AG10803 (cell line): ENCODE measurements at places on chromosomes 2 and 18.

GRCh38 chr2:39068299-39069135 lies 52.3 kb downstream of the SOS1 start:
- DNase-seq, result no peak

DNA sequence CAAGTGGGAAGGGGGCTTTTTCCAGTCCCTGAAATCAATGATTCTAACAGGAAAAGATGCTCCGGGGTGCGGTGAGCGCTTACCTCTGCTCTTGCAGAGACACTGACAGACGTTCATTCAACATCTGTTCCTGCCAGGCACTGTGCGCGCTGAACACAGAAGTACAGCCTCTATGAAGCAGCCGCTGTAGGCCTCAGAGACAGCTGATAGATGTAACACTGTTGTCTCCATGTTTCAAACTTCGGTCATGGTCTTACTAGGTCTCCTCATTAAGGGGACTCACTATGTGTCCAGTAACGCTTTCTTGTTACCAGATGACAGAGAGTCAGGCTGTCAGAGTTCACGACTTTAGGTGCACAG lies 649 bp upstream of the CLIP4 start:
- no peak for DNase-seq

GRCh38 chr18:75548353-75548905 lies 120.9 kb upstream of the SMIM21 start:
- DNase-seq, result no peak

DNA sequence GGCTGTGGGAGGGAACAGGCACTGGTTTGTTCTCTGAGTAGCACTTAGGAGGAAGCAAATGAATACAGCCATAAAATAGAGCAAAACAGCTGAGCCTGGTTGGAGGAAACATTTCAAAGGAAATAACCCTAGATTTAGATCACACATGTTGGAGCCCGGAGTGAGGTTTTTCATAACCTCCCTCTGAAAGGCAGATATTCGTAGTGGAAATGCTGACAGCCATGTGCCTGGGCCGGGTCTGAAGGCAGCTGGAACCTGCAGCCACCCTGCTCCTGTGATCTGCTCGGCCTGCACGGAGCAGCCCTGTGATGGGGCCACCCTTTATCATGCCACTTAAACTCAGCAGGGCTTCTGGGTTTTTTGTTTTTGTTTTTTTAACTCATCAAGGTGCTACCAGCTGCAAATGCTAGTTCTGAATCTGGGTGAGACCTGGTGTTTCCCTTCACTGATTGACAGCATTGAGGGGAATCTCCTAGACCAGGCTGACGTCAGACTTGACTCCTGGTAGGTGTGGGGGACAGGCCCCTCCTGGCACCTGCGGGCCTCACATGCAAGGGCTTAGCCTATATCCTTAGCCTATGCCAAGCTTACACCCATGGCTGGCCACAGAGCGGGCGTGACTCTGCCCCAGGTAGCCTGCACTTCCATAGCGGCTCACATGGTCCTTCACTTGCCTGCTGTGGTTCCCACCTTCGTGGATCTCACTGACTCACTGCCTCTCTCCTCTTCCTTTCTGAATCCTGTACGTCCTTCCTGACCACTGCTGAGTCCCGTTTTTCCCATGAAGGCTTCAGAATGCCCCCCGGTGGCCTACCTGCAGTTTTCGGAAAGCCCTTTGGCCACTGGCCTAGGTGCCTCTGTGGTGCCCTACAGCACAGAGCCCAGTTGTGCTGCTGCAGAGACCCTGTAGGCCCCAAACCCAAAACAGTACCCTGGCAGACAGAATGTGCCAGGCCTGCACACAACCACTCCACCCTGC lies 217.3 kb downstream of the SEPTIN10 start:
- no peak for DNase-seq
